ENCODE measurements at places on chromosomes 2 and 18. TPM values are rescaled to one million over a fixed set of nuclear protein-coding genes. Genes with fewer than 3 reads are reported as not detected.
A peak's percentile ranks its signal among the peaks of the same experiment; 100 is the strongest.

GULP1 gene
- 21.8 TPM for total RNA-seq

- peak; percentile 18 for DNase-seq
Observed at GRCh38 chr2:231932711-231932970, 6.4 kb upstream of the NPPC start.

SLC4A3 gene
- total RNA-seq: 5.8 TPM

AKAIN1 gene
- not detected for total RNA-seq

GRCh38 chr18:38900445-38900844 lies 1334.8 kb upstream of the CELF4 start:
- DNase-seq: no peak

VWC2L gene
- total RNA-seq: not detected

DNA sequence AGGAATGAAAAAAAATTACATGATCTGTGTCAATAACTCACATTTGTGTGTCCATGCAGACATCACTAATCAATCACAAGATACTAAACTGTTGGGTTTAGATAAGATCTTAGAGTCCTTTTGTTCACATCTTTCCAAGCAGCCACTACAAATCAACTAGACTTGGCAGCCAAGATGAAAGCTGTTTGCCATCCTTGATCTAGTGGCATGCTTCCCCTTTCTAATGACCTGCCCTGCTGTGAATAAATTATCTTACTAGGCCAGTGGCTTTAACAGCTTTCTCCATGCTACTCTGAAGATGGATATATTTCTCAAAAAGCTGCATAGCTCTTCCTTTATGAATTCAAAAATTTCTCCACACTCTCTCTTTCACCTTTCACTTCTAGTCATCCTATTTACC lies 1338.0 kb upstream of the ACVR2A start:
- no peak for DNase-seq

GRCh38 chr2:84247532-84247931 lies 211.5 kb downstream of the SUCLG1 start:
- no peak for DNase-seq

GRCh38 chr2:7686016-7686385 lies 768.8 kb downstream of the RNF144A start:
- no peak for DNase-seq

KIF5C gene
- 4.7 TPM for total RNA-seq

DNA sequence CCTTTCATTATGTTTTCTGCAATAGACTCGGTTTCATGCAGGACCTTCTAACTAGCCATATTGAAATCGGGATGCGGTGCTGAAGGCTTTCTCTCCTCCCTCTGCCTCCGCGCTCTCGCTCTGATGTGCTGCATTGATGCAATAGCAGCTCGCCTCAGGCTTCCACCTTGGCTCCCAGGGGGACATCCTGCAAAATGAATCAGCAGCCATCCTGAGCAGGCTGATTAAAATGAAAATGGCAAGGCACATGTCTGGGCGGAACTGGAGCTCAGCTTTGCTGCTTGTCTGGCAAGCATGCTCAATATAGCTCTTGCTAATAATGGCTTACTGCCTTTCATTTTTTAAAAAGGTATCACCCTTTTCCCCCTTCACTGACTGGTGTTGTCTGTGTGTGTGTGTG lies 806 bp upstream of the MYT1L start:
- DNase-seq: peak; percentile 3

HOXD12 gene
- total RNA-seq: 0.10 TPM

- DNase-seq: no peak
Observed at GRCh38 chr2:227789803-227790202, 23.8 kb upstream of the CCL20 start.

DNA sequence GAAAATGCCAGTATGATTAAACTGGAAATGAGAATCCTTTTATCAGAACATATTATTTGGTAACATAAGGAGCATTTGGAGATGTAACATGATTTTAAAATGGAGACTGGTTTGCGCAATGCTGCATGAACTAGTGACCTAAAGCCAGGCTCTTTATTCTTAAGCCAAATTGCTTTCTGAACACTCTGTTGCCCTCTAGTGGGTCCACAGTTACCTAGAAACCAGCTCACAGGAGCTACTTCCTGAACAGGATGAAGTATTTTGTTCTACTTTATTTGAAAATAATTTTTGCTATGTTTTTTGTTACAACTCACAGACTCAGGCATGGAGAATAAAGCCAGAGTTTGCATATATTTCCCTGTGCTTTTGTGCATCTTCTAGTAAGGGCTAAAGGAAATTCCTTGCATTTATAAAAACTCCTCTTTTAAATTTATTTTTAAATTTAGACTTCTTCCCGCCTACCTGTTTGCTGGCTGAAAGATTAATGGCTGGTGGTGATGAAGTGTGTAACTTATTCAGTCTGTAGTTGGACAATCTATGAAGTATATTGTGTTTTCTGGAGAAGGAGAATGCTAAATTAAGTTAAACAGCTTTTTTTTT lies 146.7 kb downstream of the PARD3B start:
- peak; percentile 71 for DNase-seq

GRCh38 chr18:425106-425745 lies 75.3 kb downstream of the COLEC12 start:
- DNase-seq: no peak

LOXL3 gene
- 49.8 TPM for total RNA-seq

- DNase-seq: peak; percentile 40
Observed at GRCh38 chr2:212548455-212548819, 9.8 kb upstream of the ERBB4 start.
